ENCODE measurements at places on chromosomes 2 and 18. TPM values are rescaled to one million over a fixed set of nuclear protein-coding genes. Genes with fewer than 3 reads are reported as not detected.

DNA sequence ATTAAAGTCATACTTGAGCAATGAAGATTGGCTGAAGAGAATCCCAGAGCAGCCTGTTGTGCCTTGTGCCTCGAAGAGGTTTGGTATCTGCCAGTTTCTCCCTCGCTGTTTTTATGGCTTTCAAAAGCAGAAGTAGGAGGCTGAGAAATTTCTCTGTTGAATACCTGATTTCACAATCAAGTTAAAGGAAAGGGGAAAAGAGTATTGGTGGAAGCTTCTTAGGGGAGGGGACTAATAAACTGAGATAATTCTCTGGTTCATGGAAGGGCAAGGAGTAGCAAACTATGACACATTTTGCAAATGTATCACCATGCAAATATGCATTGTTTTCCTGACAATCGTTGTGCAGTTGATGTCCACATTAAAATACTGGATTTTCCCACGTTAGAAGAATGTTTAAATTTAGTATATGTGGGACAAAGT, at the start of gene IL1B:
Gene IL1B, minus strand, starts transcription at position 85 of the 423 bp plus-strand sequence. CDS start 550 bp downstream, outside the sequence.
- no peaks in the 10 kb centered on the region for H3K4me1 ChIP-seq
- H3K4me3 ChIP-seq, result no peak within 1 kb of the TSS
- DNase-seq, result no peak
- no peaks in the 10 kb centered on the region for H3K27me3 ChIP-seq
- no peaks in the 10 kb centered on the region for H3K36me3 ChIP-seq
- no peak within 1 kb of the TSS for H3K27ac ChIP-seq

The MAP2 gene
- 0.58 TPM for total RNA-seq

GRCh38 chr18:23584019-23584983, 2.0 kb downstream of the NPC1 start:
- no peaks in the 10 kb centered on the region for H3K36me3 ChIP-seq
- H3K27ac ChIP-seq, result no peak overlapping the region
- H3K4me1 ChIP-seq, result peaks cover 5% of the 10 kb centered on the region
- no peaks in the 10 kb centered on the region for H3K27me3 ChIP-seq
- no peak overlapping the region for H3K4me3 ChIP-seq

The MATN3 gene
- total RNA-seq, result not detected

GRCh38 chr2:232484628-232485347, 2.8 kb downstream of the ECEL1 start:
- no peaks in the 10 kb centered on the region for H3K36me3 ChIP-seq
- no peak overlapping the region for H3K27ac ChIP-seq
- peaks cover 61% of the 10 kb centered on the region for H3K27me3 ChIP-seq
- H3K4me3 ChIP-seq, result no peak overlapping the region
- no peaks in the 10 kb centered on the region for H3K4me1 ChIP-seq

The MC4R gene
- not detected for total RNA-seq

Data from T-cell (primary cell).